ENCODE measurements at places on chromosomes 4 and X.

GRCh38 chr4:2341911-2342652, 76.4 kb downstream of the ZFYVE28 start:
- no peak for DNase-seq

- no peak for DNase-seq
Measured at GRCh38 chr4:170190265-170190664, 100.5 kb upstream of the AADAT start.

GRCh38 chr4:186020793-186021407, 48.1 kb upstream of the TLR3 start:
- DNase-seq = no peak

DNA sequence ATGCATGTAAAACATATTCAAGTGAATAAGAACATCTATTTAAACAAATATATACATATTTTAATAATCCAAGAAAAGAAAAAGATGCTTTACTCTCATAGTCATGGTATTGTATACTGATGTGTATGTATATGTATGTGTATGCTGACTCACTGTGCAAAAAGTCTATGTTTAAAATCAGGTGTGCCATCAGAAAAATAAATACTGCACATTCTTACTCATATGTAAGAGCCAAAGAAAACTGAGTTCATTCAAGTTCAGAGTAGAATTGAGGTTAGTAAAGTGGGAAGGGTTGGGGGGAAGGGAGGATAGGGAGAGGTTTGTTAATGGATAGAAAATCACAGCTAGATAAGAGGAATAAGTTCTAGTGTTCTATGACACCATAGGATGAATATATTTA, 403.9 kb upstream of the SMIM31 start:
- DNase-seq = no peak

DNA sequence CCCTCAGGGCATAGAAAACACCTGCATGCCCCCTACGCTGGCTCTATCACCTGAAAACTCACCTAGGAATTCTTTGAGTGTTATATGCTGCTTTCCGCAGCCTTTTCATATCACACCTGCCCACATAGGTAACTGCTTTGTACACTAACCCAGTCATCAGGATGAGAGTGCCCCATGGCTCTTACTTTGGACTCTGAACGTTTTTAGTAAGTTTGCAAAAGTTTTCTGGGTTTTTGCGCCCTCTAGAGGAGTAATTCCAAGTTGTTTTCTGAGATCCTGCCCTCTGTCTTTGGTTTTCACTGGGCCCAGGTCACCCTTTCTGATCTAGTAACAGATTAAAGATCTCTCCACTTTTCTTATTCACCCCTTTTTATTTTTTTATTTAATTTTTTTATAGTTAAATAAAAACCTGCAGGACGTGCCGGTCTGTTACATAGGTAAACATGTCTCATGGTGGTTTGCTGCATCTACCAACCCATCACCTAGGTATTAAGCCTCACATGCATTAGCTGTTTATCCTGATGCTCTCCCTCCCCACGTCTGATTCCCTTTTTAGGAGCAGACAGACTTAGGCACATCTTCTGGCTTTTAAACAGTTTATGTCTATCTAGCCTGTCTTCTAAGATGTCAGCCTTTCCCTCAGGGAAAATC, 139.2 kb downstream of the NWD2 start:
- no peak for DNase-seq

DNA sequence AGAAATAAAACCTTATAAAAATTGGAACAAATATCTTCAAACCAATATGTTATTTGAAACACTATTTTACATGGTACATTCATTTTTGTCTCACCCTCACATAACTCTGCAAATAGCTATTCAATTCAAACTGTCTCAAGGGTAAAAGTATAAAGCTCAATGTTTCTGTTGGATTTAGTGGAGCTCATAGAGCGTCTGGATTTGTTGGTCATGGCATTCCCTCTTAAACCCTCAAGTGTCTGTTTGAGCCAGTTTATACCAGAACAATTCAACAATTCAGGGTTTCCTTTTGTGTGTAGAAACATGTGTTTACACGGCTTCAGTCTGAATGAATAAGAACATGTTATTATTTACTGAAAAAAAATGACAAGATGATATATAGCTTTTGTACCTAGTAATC, 161.6 kb downstream of the PCDH18 start:
- DNase-seq = no peak

GRCh38 chr4:42568610-42569207, 88.2 kb downstream of the ATP8A1 start:
- peak; percentile 46 for DNase-seq

DNA sequence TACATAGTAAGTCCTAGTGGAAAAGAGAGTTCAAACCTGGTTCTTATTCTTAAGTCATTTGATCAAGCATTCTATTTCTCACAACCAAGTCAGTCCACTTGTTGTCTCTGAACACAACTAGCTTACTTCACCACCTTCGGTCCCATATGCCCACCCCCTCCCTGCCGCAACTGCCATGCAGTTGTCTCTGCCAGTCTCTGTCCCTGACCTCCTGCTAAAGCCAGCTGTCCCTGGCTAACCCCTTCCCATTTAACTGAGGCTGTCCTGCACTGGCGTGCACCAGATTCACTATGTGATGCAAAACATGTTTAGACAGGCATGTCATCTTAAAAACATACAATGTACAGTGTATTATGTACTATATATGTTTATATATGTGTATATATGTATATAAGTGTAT, 12.7 kb downstream of the FRAS1 start:
- no peak for DNase-seq

- DNase-seq = no peak
Measured at GRCh38 chr4:46933686-46934085, 24.6 kb upstream of the COX7B2 start.

DNA sequence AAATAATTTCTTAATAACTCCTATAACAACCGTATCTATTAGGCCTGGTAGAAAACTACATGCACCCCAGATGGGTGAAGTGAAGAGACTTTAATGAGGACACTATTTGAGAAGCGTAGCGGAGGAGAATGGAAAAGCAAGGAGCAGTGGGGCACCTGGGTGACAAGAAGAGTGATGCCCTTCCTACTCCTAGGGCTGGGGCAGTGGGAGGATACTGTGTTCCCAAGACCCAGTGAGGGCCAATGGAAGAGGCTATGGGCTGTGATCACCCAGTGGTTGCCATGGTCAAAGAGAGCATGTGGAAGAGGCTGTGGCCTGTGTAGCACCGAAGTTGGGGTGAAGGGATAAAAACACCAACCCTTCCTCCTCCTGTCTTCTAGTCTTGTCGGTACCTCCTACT, 86.5 kb upstream of the SHISA3 start:
- no peak for DNase-seq

DNA sequence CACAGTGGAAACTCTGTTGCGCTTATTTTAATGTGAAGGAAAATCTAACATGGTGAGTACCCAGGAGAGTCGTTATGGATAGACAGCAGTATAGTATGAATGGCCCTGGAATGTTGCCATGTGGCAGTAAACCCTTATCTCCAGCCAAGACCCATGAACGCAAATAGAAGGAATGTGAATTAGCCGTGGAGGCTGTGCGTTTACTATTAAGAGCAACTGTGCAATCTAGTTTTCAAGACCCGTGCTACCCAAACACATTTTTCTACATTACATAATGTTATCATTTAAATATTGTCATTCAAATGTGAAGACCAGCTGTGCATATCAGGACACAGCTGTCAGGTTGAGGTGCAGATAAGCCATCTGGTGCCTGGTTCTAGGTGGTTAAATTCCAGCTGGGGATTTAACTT, 13.3 kb upstream of the AGA start:
- DNase-seq = no peak

DNA sequence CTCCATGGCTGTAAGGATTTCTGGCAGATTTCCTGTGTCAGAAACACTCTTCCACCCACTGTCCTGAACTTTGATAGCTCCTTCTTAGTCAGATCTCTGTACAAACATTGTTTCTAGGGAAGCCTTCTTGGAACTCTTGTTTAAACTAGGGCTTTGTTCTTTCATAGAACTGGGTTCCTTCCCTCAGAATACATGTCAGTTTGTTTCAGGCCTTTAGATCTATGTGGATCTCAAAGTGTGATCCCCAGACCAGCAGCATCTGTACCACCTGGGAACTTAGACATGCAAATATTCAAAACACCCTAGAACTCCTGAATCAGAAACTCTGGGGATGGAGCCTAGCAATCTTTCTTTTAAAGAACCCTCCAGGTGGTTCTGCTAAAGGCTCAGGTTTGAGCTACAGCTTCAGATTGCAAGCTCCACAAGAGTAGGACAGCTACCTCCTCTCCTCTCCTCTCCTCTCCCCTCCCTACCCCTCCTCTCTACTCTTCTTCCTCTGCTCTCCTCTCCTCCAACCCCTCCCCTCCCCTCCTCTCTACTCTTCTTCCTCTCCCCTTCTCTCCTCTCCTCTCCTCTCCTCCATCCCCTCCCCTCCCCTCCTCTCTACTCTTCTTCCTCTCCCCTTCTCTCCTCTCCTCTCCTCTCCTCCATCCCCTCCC, 12.7 kb downstream of the RASSF6 start:
- DNase-seq = no peak

GRCh38 chr4:60884587-60884986, 315.5 kb upstream of the ADGRL3 start:
- no peak for DNase-seq

Data from stimulated activated CD4-positive, alpha-beta T cell treated with anti-CD3 and anti-CD28 coated beads, Interleukin-4, amount 100 ng/mL, for 1 hour (primary cell).